ENCODE measurements at places on chromosomes 7 and 10. TPM values are rescaled to one million over a fixed set of nuclear protein-coding genes. Genes with fewer than 3 reads are reported as not detected.

ACTL6B gene
- total RNA-seq: not detected

MRLN gene
- total RNA-seq: not detected

SNCG gene
- not detected for total RNA-seq

CCDC3 gene
- 5.0 TPM for total RNA-seq

FEZF1 gene
- total RNA-seq: not detected

EPO gene
- 0.19 TPM for total RNA-seq

SPDYE2 gene
- not detected for total RNA-seq

GHRHR gene
- not detected for total RNA-seq

C1GALT1 gene
- total RNA-seq: 31.8 TPM

OGDHL gene
- 0.67 TPM for total RNA-seq

DOCK1 gene
- total RNA-seq: 0.35 TPM

NRBF2 gene
- total RNA-seq: 30.1 TPM

PPP1R3A gene
- not detected for total RNA-seq

RNLS gene
- total RNA-seq: 6.2 TPM

FFAR4 gene
- total RNA-seq: not detected

SLC25A40 gene
- total RNA-seq: 53.1 TPM

WDFY4 gene
- 1.7 TPM for total RNA-seq

LRRC27 gene
- total RNA-seq: 4.8 TPM

ZNF365 gene
- total RNA-seq: 0.30 TPM

SLC39A12 gene
- total RNA-seq: not detected

POLR2J gene
- total RNA-seq: 40.5 TPM

SPDYE18 gene
- 0.96 TPM for total RNA-seq

LRRD1 gene
- not detected for total RNA-seq

CFTR gene
- total RNA-seq: not detected

SPDYE2B gene
- total RNA-seq: not detected

WNT2 gene
- total RNA-seq: not detected

CRTAC1 gene
- not detected for total RNA-seq

LOXL4 gene
- total RNA-seq: not detected

PAX4 gene
- not detected for total RNA-seq

MCM10 gene
- 53.2 TPM for total RNA-seq

ECHS1 gene
- 53.1 TPM for total RNA-seq

CPN1 gene
- not detected for total RNA-seq

ENO4 gene
- not detected for total RNA-seq

C10orf105 gene
- total RNA-seq: 0.35 TPM

MRPS24 gene
- 82.7 TPM for total RNA-seq

CAMK2G gene
- total RNA-seq: 25.0 TPM
